Osteoblast (primary cell): ENCODE measurements at places on chromosomes 13 and 19.

DNA sequence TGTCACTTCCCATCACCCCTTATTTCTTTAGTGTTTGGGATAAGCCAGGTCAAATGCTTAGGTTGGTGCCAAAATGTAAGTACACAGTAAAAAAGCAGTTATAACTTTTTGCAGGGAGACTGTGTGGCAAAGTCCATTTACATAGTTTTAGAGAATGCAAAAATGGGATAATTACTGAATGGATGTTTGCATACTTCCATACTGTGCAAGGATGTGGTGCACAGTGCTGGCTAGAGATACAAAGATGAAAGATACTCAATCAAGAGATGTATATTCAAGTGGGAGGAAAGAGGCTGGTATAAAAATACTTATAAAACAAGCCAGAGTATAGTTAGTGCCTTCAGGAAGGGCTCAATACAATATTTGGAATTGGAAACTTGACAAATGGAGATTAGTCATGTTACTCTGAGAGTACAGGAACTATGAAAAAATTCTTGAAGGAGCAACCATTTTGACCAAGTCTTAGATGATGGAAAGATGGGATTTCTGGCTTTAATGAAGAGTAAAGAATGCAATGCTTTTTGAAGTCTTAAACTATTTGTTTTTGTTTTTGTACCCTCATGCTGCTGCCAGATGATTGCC lies 8.0 kb downstream of the PDS5B start:
- DNase-seq = no peak

- peak; percentile 88 for DNase-seq
Measured at GRCh38 chr19:7506385-7507328, 9.2 kb upstream of the ZNF358 start.

GRCh38 chr13:41179593-41180250 lies 14.6 kb downstream of the KBTBD7 start:
- peak; percentile 49 for DNase-seq

DNA sequence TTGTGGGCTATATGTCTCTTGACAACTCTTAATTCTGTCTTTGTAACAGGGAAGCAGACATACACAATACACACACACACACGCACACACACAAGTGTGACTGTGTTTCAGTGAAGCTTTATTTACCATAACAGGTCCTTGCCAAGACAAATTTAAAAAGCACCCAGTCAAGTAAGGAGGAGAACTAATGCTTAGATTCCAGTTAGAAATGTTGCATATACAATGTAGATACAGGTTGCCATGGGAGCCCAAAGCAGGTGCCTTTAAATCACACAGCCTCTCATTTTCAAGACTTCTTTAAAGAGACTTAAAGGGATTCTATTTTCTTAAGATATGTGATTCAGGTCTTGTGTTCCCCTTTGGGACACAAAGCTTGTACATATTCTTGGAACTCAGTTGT lies 1551.9 kb downstream of the EFNB2 start:
- DNase-seq = no peak

- no peak for DNase-seq
Measured at GRCh38 chr13:102401766-102402165, at the start of gene FGF14. TSS of gene FGF14 (minus strand) at chr13:102402048.

DNA sequence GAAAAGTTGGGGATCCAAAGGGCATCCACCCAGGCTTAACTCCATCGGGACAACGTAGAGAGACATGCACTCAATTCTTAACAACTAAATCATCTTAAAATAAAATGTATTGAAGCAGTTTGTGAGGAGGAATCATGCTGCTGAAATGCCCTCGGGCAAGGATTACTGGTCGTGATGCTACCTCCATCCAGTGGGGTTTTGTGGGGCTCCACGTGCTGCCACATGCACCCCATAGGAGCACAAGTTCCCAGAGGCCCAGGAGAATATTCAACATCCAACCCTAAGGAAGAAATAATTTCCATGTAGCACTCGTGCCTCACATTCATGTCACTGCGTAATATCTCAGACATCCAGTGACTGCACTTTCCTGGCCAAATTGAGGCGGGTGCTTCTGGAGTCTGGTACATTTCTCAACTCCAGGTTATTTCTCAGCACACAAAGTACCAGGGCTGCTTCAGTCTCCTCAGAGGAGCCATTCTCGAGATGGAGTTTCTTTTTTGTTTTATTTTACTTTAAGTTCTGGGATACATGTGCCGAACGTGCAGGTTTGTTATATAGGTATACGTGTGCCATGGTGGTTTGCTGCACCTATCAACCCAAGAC lies 429.8 kb downstream of the FOXO1 start:
- DNase-seq = no peak

GRCh38 chr13:42832341-42833096 lies 51.1 kb downstream of the FAM216B start:
- peak; percentile 65 for DNase-seq

- no peak for DNase-seq
Measured at GRCh38 chr13:102227741-102228140, 174.1 kb downstream of the FGF14 start.

GRCh38 chr13:94707400-94708021 lies 4.8 kb downstream of the SOX21 start:
- peak; percentile 46 for DNase-seq

DNA sequence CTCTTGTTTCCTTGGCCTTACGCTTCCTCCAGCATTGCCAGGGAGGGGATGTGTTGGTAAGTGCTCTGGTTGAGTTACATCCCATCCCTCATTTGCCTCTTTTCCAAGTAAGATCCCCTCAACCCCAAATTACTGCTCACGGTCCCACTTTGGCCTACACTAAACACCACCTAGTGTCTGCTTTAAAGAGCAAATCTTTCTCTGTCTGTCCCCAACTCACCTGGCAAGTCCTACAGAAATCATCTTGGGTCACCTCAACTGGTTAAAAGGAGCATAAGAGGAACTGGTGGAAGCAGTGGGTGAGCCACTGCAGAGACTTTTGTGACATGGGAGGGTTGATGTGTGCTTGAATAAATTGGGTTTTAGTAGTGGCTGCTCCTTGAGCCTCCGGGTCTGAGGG lies 55.2 kb upstream of the SERPINE3 start:
- no peak for DNase-seq

- no peak for DNase-seq
Measured at GRCh38 chr13:113145496-113145895, 13.0 kb upstream of the PROZ start.

DNA sequence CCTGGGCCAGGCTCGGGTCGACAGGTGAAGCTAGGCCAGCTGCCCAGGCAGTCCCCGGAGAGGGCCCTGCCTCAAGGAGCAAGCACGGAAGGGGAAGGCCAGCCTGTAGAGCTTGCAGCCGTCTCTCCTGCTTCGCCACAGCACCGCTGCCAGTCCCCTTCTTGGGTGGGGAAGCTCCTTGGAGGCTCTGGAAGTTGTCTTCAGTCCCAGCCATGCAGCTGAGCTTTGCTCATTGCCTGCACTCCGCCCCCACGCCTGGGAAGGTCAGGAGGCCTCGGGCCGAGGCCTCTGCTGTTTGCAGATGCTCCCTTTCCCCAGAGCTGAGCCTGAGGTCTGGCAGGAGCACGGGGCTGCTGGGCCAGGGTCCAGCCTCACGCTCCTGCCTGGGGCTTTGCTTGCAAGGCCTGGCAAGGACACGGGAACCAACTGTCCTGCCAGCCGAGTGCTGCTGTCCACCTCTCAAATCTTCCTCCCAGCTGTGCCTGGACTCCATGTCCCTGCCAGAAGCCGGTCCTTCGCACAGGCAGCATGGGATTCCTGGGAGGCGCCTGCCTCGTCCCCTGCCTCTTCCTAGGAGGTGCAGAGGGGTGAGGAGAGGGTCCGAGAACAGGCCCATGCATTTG lies 13.3 kb downstream of the PLEKHF1 start:
- peak; percentile 80 for DNase-seq

DNA sequence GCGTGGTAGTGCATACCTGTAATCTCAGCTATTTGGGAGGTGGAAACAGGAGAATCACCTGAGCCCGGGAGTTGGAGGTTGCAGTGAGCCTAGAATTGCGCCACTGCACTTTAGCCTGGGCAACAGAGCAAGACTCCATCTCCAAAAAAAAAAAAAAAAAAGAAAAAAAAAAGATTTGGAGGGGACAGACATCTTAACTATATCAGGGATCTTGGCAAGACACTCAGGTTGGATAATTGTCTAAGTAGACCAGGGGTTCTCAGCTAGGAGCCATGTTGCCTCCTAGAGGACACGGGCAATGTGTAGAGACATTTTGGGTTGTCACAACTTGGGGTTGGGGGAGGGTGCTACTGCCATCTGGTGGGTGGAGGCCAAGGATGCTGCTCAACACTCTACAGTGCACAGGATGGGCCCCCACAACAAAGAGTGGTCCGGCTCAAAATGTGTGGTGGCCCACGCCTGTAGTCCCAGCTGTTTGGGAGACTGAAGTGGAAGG lies 1.9 kb upstream of the ZNF580 start:
- peak; percentile 82 for DNase-seq

DNA sequence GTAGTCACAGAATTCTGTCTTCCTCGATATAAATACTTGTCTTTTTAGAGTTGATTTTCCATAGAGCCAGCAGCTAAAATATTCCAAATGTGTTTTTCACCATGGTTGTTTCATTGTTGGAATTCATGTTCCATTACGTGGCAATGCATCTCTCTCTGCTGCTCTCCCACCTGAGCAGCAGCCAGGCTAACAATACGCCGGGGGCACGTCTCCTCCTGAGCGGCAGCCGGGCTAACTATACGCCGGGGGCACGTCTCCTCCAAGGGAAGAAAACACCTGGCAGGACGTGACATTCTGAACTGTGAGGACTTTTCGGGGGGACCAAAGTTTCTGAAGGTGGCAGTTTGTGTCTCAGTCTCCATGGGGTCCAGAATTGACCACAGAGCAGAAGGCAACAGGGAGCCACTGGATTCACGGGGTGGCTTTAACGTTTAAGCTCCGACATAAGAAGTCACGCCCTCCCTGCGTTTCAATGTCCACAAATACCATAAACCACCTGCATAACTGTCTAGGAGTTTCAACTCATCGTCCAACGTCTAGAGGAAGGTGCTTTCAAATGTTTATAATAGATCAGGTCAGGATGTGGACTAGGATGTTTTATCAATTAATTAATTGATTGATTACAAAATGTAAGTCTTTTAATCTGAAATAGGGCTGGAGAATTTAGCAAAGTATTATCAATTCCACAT lies 15.1 kb downstream of the PLPP2 start:
- peak; percentile 22 for DNase-seq

DNA sequence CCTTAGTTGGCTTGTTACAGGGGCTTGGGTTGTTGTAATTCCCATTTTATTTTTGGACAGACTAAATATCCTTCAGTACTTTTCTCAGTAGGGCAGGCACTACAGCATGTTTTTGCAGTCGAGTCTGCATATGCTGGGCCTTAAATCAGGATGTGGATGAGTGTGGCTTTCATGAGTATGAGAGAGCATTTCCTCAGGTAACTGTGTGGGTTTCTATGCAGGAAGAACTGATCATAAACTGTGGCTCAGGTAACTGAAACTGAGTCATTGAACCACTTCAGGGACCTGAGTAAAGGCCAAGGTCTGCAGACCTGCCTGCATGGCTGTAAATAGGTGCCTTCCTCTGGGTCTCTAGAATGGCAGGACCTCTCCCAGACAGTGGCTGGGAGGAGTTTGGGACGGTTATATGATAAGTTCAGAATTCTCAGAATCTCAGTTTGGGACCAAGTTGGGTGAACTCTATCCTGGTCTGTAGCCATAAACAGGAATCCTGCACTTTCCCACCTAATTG lies 112.1 kb downstream of the ZNF737 start:
- no peak for DNase-seq

- no peak for DNase-seq
Measured at GRCh38 chr13:96822895-96823294, 171.4 kb downstream of the OXGR1 start.

GRCh38 chr13:75947448-75947847 lies 311.3 kb downstream of the LMO7 start:
- DNase-seq = no peak

DNA sequence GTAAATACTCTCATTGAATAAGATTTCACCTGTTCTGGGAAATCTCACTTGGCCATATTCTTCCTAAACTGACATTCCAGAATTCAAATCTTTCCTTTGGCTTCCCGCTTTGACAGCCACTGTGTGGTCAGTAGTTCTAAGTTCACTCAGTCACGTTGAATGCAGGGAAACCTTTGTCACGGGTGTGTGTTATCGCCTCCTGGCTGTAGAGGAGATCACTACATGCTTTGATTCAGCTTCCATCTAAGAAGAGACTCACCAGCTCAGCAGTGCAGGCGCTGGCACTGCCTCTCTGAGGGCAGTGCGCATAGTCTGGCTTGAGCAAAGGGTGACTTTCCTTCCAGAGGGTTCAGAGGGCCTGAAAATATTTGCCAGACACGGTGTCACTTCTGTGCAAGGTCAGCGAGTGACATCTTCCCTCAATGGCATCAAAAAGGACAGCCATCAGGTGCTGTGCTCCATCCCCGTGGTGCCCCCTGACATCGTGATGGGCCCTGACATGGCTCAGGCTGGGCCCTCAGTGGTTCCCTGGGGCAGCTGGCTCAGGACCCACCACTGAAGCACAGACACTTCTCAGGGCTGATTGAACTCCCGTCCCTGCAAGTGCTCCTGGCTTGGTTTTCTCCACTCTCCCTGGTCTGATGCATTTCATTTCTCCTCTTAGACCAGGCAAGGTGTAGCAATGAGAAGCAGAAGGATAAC lies 635.4 kb upstream of the ARGLU1 start:
- no peak for DNase-seq

- DNase-seq = peak; percentile 83
Measured at GRCh38 chr19:18610556-18611326, 1.9 kb upstream of the TMEM59L start.

DNA sequence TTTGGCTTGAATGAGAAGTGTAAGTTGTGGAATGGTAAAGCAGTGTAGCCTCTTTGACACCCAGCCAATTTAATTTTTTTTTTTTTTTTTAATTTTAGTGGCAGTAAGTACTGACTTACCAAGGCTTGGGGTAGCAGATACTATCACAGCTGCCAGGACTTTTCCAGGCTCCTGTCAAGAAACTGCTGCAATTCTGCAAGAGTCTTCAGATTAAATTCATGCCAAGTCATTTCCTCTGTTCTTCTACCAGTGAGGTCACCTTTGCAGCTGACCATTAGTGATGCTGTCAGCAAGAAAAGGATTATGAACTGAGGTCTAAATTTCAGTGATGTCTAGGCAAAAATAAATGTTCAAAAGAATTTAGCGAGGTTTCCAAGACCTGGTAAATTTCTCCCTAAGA lies 91.2 kb downstream of the GGACT start:
- DNase-seq = no peak

GRCh38 chr13:96762876-96763275 lies 231.4 kb downstream of the OXGR1 start:
- no peak for DNase-seq

GRCh38 chr13:113148407-113148806 lies 10.0 kb upstream of the PROZ start:
- peak; percentile 23 for DNase-seq

DNA sequence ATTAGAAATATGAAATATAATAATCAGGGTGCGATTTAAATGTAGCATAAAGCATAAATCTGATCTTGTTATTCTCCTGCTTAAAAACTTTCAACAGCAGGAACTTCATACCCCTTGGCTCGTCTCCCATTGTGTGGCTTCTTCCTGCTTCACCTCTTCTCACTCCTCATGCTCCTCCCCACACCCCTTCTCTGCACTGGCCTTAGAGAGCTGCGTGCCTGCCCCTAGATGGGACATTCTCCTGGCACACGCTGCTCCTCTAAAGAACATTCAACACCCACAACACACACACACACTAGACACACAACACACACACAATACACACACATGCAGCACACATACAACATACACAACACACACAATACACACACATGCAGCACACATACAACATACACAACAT lies 104.6 kb upstream of the RAP2A start:
- no peak for DNase-seq
